Kasumi-1 (cell line): ENCODE measurements at places on chromosomes 6 and 20.

- DNase-seq: no peak
Measured at GRCh38 chr20:25220021-25220730, 24.7 kb downstream of the ENTPD6 start.

DNA sequence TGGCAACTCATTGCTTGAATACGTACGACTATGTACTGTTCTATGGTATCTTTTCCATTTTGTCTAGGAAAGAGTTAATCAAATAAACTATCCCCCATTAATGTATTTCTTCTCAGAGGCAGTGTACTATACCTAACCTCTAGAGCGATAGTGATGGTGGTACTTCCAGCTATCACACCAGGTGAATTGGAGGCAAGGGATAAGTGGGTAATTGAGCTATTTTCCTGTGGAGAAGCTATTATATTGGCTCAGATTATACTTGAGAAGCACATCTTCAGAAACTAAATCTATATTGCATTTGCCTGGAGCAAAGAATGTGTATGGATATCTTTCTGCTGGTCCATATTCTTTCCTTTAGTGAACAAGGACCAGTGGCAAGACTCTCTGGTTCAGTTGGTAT lies 430.7 kb upstream of the KHDRBS2 start:
- DNase-seq: no peak

DNA sequence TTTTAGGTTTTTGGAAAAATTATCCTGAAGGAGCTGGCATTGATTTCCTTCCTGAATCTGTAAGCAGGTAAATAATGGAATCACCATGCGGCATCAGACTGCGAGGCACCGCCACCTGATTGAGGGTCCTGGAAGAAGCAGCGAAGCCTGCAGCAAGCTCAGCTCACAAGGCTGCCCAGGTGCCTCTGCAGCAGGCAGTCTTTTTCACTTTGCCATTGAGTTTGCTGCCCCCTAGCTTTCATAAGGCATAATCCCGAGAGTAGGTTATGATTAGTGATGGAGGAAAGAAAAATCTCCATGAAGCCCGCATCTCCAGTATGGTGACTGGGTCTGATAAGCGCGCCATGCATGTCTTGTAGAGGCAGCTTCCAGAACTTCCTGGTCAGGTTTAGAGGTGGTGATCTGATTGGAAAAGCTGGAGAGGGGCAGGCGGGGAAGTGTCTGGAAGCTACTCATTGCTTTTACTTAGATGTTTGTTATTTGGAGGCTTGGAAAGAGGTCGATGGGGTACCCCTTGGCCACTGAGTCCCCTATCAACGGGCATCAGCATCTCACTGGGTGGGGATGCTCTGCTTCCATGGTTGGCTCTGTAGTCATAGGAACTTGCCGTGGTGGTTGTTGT lies 26.7 kb downstream of the IYD start:
- DNase-seq: peak; percentile 53

DNA sequence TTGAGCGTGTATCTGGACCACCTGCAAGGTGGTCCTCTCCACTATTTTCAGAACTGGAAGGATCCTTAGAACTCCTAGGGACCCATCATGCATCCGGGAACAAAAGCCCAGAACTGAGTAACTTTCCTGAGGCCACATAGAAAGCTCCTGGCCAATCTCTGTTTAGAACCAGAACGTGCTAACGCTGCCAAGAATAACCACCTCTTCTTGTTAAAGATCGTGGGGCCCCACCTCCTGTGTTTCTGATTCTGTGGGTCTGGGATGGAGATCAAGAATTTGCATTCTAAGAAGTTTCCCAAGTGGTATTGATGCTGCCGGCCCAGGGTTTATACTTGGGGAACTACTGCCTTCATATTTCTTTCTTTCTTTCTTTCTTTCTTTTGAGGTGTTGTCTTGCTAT lies 13.3 kb downstream of the CD40 start:
- no peak for DNase-seq

- peak; percentile 94 for DNase-seq
Measured at GRCh38 chr6:110180228-110181008, at the start of gene CDC40. TSS of gene CDC40 (plus strand) at chr6:110180427. CDS start at chr6:110180445, 18 bp downstream.

- no peak for DNase-seq
Measured at GRCh38 chr20:15776770-15777466, 796.3 kb downstream of the KIF16B start.

DNA sequence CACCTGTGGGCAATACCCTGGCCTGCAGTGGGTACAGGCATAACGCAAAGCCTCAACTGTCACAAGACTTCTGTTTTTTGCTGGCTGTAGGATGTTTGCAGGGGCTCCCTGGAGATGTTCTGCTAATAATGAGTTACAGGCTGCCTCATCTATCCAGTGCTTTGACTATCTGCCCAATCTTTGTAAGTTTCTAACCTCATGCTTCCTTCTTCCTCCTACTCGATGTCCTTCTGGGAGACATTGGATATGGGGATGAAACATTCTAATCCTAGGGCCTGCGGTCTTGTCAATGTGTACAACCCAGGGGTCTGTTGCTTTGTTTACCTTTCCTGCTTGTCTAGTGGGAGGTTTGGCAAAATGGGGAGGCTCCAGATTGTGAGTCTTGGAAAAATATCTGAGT lies 136.8 kb upstream of the TCF21 start:
- DNase-seq: no peak

GRCh38 chr6:164062872-164063271 lies 648.4 kb downstream of the QKI start:
- DNase-seq: no peak

GRCh38 chr20:1874450-1875182 lies 20.6 kb upstream of the SIRPA start:
- peak; percentile 54 for DNase-seq

DNA sequence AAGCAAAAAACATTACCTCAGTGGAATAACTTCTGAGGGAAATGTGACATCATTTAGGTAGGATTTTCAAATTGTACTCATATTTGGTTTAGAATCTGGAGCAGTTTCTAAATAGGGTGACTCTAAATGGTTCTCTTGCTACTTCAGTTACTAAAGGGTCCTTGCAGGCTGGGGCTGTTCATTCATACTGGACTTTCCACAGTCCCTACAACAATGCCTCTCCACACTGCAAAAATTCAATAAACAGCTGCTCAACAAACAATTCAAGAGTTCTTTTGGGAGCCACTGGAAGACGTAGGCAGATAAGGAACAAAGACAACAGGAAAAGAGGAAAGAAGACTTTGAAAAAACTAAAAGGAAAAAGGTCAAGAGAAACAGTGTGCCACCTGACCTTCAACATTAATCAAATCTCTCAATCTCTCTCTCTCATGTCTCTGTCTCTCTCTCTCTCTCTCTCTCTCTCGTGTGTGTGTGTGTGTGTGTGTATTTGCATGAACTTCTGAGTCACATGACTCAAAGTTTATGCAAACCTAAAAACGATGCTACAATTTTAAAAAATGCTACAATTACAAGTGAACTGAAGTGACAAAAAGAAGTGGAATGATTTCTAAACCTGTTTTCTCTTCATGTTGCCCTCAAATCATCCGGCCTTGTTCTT lies 14.5 kb downstream of the NOL7 start:
- no peak for DNase-seq

DNA sequence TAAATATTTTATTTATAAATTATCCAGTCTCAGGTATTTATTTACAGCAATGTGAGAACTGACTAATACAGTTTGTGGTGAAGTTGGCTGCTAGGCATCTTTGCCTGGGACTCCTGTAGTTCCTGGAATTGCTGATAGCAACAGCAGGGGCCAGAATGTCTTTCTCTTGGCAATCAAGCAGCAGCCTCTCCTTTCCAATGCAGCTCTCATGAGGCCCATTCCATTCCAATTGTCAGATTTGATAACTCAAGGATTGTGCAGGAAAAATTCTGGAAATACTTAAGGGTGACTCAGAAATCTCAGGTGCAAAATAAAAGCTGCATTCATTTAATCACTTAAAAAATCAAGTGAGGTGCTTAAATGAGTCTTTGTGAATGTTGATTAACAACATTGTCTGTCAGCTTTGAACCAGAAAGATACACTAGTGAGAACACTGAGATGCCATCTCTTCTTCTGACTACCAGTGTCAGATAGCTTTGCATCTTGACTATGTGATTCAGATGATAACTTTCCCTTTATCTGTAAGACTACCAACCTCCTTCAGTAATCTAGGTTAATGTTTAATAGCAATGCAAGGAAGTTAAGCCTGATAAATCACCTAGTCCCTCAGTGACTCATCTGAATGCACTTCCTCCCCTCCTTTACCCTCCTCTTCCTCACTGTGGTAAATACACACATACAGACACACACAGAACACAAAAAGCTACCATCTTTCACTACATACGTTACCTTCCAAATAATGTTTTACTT lies 32.1 kb upstream of the COL21A1 start:
- DNase-seq: no peak

DNA sequence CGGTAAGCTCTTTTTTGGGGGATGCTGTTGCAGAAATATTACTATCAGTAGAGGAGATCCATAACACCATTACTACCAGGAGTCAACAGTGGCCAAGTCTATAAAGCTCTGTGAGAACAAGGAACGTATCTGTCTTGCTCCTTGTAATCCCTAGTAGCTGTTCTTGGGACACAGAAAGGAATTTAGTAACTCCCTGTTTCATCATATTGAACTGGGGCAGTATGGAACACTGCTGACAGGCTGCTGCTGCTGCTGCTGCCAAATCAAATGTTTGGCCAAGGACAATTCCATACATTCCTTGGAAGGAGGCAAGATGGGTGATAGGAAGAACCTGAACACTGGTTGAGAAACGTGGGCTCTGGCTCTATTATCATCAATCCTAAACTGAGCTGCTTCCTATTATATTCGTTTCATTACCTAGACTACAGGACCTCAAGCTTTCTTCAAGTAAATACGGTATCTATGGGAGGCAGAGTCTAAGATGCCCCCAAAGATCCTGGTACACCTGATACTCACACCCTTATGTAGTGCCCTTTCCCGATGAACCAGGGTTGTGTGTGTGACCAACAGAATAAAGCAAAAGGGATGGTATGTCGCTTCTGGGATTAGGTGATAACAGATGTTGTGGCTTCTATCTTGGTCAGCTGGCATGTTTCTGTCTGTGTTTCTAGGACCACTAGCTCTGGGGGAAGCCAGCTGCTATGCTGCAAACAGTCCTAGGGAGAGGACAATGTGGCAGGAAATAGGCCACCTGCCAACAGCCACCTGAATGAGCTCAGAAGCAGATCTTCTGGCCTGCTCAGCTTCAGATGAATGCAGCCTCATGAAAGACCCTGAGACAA lies 39.5 kb downstream of the ELOVL5 start:
- no peak for DNase-seq

DNA sequence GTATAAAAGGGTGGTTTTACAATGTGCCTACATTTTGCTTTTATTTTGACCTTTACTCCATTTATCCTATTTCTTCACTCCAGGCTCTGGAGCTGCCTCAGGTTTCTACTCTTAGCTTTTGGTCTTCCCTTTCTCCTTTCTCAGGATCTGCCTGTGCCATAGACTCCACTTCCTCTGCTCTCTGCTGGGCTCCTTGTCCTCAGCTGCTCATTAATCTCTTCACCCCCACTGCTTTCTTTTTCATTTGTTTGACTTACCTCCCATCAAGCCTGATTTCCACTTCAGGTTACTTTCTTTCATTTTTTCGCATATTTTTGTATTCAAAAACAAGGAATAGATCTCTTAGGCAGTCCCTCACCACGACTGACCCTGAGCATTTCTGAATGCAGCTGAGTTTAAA lies 106.8 kb downstream of the COL19A1 start:
- no peak for DNase-seq

GRCh38 chr6:126826166-126826714 lies 292.2 kb upstream of the RSPO3 start:
- DNase-seq: no peak

- DNase-seq: no peak
Measured at GRCh38 chr6:34243131-34243771, 5.6 kb downstream of the SMIM29 start.

DNA sequence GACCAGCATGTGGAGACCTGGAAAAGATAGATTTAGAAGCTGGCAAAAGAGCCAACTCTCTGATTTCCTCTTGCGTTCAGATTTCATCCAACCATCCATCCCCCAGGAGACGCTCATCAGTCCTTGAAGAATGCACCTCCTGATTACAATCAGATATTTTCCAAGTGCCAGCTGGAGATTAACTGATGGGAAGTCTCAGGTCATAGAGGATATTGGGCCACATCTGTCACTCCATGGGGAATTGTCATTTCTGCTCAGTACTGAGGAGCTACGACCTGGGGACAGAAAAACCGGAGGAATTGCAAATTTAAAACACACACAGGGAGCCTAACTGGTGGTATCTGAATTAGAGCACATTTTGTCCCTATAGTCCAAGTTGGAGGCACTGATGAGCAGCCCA lies 496.2 kb upstream of the SULF2 start:
- DNase-seq: no peak

- DNase-seq: peak; percentile 11
Measured at GRCh38 chr6:86192123-86192522, 549.4 kb upstream of the SYNCRIP start.

GRCh38 chr20:51122931-51123658 lies 100.2 kb upstream of the KCNG1 start:
- DNase-seq: no peak

DNA sequence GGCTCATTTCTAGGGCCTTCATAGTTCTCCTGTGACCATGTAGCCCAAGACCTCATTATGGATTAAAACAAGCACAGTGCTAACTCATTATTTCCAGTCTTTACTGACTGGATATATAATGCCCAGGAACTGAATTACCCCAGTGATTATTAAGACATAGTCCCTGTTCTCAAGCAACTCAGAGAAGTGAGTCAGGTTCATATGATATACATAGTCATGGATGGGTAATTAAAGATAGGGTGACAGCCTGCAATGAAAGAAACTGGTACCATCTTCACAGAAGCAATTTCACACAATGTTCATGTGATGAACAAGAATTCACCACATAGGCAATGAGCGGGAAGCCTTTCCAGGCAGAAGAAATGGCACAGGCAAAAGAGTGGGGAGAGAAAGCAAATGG lies 3.5 kb downstream of the TRIM27 start:
- no peak for DNase-seq

DNA sequence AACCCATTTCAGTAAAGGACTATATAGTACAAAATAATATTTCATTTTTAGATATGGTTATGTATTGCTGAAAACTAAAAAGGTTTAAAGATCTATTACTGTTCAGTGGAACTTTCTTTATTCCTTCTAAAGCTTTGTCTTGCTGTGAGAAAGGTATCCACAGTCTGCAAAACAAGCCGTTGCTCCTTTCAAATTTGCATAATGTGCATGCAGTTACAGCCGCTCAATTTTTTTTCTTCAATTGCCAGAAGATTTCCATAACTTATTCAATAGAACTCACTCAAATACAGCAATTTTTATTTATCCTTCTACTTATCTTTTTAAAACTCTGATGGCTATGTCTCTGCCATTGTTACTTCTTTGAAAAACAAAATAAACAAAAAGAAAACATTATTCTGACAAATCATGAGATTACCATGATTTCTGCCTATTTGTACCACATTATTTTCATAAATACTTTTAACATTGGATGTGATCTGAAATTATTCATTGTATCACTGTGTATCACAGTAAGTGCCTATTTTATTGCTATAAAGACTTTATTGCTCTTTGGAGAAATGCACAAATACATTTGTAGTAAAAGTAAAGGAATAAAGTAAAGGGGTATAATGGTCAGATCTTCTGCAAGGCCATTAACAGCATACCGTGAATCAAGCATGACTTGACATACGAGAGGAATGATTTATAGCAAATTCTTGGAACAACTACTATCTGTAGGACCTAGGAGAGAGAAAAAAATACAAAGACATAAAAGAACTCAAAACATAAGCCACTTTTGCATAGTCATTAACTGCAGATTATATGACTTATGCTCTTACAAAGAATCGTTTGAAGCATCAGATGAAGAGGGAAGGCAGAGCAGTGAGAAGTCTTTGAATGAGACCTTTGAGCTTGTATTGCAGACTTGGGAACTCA lies 29.6 kb upstream of the HBS1L start:
- no peak for DNase-seq

GRCh38 chr6:107144014-107144413 lies 28.7 kb upstream of the BEND3 start:
- no peak for DNase-seq
